ENCODE measurements at places on chromosomes 7 and 10.

GRCh38 chr10:131806646-131807317, 94.0 kb upstream of the PPP2R2D start:
- DNase-seq = no peak

- no peak for DNase-seq
Observed at GRCh38 chr7:18648849-18649758, 153.6 kb downstream of the HDAC9 start.

DNA sequence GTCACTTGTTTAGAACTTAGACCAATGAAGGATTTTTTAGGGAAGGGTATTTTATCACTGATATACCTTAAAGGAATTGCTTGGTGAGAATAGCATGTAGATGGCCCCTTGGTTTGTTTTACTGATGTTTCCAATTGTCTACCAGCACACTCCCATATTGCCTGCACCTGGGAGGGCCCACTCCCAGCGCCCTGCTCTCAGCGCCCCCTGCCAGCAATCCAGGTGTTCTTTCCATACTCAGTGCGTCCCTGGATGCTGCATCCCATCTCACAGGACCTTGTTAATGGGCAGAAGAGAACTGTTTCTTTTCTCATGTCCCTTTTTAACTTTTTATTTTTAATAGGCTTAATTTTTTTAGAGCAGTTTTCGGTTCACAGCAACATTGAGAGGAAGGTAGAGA, 24.1 kb upstream of the SFRP5 start:
- DNase-seq = no peak

GRCh38 chr7:46850563-46851330, 731.2 kb downstream of the TNS3 start:
- no peak for DNase-seq

DNA sequence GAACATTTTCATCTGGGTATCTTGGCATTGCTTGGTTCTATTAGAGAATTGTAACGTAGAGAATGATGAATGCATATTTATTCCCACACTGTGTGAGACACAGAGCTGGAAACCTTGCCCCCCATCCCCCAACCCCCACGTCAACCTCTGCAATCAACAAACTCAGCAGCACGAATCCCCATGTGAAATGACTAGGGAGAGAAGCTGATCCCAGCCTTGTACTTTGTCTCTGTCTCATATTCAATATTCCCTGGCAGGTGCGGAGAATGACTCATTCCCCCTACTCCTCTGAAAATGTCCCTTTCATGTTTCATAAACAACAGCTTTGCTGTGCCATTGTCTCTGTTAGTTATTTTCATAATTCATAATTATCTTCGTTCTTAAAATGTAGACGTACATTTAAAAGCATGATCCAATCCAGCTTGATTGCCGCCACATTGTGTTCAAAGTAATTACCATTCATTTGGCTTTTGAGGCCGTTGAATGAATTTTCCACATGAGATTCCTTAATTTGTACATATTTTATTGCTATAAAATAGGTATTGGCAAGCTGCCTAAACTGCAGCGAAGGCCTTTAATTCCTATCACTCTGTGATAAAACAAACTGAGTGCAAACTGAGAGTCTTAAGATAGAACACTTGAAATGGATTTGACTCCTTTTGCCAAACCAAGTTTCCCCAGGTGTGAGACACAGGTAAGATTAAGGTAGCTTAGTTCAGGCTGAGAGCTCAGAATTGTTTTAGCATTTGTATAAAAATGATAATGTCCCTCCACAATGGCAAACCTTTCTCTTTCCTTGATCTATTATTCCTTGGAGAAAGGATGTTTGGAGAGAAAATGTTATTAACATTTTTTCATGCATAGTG, 920.2 kb downstream of the TYW1 start:
- DNase-seq = peak; percentile 12

GRCh38 chr7:124801330-124801895, 35.8 kb upstream of the GPR37 start:
- no peak for DNase-seq

GRCh38 chr10:105150259-105150880, 509.3 kb downstream of the SORCS3 start:
- DNase-seq = no peak

Measured in DMS79 treated with DMSO at 0.1 percent for 48 hours (cell line).